ENCODE measurements at places on chromosomes 12 and 14.

GRCh38 chr12:118068445-118068844 is 7.5 kb upstream of the WSB2 start:
- DNase-seq = no peak

- no peak for DNase-seq
Measured at GRCh38 chr12:120183211-120183631, 11.3 kb downstream of the GCN1 start.

DNA sequence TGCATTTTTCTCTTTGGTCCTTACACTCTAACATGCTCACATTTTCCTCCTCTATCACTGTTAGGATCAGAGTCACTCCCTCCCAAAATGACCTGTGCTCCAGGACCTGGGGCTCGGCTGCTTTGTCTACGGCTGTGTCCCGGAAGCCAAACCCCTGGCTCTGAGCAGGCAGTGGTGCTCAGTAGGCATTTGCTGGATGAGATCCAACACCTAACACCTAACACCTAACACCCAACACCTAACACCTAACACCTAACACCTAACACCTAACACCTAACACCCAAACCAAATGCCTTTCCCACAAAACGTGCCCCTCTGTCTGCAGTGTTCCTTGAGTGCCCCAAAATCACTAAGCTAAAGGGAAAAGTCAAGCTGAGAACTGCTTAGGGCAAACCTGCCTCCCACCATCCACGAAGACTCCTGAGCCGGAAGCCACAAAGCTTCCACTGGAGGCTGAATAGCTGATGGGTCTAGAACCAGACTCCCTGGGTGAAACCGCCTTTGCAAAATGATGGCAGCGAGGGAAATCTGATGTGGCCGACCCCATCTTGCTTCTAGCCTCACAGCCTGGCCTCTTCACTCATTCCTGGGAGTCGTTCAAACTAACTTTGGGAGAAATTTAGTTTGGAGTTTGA is 29.2 kb downstream of the HSP90AA1 start:
- DNase-seq = no peak

- no peak for DNase-seq
Measured at GRCh38 chr14:51260225-51260624, 20.2 kb downstream of the TMX1 start.

GRCh38 chr12:117986705-117987469 is 18.1 kb upstream of the KSR2 start:
- DNase-seq = no peak

- no peak for DNase-seq
Measured at GRCh38 chr12:89779090-89779489, 70.5 kb upstream of the ATP2B1 start.

- DNase-seq = no peak
Measured at GRCh38 chr14:37813732-37814131, 218.3 kb downstream of the TTC6 start.

- DNase-seq = no peak
Measured at GRCh38 chr12:67818459-67818903, 169.9 kb downstream of the DYRK2 start.

- no peak for DNase-seq
Measured at GRCh38 chr12:105018776-105019175, 32.7 kb downstream of the NOPCHAP1 start.

DNA sequence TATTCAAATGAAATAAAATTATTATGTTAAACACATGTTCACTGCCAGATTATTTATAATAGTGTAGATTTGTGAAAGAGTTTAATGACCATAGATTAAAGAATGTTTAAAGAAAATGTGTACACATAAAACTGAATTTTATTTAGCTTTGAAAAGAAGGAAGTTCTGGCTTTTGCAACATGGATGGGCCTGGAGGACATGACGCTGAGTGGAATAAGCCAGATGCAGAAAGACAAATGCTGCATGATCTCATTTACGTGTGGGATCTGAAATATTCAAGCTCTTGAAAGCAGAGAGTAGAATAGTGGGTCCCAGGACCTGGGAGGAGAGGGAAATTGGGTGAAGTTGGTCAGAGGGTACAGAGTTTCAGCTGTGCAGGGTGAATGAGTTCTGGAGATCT is 1261.2 kb downstream of the TMEM121 start:
- DNase-seq = no peak

DNA sequence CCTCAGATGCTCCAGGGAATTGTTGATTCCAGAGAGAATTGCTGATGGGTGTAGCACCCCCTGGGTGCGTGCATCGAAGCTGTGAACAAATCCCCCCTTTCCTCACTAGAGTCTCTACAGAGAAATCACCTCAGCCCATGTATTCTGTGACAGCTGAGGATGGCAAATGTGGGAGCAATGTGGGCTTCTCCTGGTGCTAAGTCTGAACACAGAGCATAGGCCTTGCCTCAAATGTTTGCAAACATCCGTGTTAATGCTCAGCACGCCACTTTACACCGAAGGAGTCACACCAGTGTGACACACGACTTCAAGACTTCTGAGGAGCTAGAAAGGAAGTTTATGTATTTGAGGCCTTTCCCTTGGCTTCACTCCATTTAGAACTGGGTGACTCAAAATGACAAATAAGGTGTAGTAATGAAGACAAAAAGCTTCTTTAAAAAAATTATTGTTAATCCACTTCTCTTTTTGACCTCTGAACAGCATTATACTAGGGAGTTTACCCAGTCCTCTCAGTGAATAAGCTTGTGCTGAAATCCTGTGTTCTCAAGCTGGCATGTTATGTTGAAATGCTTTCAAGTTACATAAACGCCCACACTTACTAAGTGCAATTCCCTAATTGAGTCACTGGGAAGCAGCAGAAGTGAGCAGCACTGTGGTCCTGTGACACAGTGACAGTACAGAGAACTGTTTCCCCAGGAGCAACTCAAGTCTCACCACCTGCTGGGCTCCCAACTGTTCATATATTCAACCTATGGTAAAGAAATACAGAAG is 92.9 kb downstream of the FAR2 start:
- no peak for DNase-seq

DNA sequence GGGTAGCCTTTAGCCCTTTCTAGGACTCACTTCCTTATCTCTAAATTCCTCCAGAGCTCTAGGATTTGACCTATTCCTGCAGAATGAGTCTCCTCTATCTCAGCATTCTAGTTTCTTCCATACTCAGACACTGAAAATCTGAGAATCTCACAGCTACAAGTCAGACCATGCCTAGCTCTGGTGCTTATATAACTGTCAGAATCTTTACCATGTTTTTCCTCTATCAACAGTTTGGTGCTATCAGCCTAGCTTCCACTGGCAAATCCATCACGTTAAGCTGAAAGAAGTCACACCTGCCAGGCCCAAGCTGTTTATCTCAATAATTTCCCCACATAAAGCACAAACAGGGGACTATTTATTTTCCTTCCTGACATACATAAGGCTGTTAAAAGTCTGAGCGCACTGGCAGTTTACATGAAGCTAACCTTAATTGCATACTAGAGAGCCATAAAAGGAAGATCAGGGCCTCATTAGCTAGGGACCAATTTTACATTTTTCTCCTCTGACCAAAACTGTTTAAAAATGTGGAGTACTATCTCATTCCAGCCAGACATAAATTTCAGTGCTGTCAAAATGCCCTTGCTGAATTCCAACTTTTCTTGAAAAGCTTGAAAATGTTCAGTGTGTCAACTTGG is 270.5 kb downstream of the C12orf75 start:
- no peak for DNase-seq

- no peak for DNase-seq
Measured at GRCh38 chr12:124371366-124371765, 76.5 kb downstream of the RFLNA start.

DNA sequence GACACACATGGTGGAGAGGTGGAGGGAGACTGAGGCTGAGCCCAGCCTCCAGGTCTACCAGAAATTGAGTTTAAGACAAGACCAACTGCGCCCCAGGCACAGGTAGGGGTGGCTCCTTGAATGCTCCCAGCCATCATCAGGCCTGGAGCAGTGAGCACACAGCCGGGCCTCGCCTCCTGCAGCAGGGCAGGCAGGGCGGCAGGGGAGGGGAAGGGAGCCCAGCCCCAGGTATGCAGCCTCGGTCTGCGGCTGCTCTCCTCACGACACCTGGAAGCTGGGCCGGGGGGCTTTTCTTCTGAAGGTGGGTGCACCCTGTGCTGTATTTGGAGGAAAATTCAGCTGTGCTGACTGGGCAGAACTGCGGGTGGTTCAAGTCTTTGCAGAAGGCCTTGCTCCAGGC is 29.5 kb upstream of the TDRD9 start:
- no peak for DNase-seq

DNA sequence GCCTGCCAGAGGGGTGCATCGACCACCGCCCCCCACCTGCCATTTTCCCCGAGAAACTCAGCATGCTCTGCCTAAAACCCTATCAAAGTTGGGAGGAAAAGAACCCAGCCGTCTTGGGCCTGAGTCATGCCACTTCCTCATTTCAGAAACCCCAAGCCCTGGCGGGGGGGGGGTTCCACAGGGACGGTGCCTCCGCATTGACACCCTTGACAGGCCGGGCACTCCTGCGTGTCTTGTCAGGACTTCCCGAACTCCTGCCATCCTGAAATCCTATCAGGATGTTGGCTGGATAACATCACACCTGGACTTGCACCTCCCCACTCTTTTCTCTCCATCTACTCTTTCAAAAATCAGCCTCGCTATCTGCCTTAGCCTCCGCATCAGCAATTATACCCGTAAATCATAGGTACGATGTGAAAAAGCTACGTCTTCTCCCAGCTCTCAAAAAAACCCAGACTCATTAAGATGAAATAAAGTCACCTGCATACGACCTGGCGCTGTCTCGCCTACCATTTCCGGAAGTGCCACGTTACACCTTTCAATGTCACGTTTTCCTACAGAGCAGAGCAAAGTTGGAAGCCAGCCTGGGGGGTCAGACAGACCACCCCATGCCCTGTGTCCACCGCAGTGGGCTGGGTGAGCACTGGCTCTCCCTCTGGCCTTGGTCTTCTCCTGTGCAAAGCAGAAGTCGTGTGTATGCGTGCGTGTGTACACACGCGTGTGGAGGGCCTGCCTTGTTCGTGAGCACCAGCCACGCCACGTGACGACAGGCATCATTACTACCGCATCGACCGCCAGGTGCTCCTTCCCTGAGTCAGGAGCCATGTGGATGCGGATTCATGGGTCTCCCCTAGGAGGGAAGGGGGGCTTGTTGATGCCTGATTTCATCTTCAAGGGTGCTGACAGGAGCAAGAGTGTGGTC is 96.7 kb downstream of the RFLNA start:
- DNase-seq = peak; percentile 20

DNA sequence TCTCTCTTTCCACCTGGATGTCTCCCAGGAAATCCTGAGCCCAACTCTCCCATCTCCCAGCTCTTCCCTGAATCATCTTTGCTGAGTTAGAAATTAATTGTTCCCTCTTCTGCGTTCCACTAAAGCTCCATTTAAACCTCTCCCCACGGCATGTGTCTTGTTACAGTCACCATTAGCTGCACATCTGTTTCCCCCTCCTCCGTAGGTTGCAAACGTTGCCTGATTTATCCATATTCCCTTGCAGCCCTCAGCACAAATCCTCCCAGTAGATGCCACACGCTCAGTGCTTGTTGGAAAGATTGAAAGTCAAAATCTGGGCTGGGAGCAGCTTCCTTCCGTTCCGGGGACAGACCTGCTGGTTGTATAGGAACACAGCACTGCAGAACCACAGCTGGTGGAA is 90.4 kb downstream of the SLC24A4 start:
- DNase-seq = no peak

GRCh38 chr14:93184391-93185348 is at the start of the genes LYSET and MOAP1:
Gene LYSET (plus strand): TSS chr14:93185317. CDS start chr14:93185406, 89 bp downstream.
Gene MOAP1 (minus strand): TSS chr14:93184897. CDS start chr14:93184242, 655 bp downstream.
- DNase-seq = peak; percentile 75

DNA sequence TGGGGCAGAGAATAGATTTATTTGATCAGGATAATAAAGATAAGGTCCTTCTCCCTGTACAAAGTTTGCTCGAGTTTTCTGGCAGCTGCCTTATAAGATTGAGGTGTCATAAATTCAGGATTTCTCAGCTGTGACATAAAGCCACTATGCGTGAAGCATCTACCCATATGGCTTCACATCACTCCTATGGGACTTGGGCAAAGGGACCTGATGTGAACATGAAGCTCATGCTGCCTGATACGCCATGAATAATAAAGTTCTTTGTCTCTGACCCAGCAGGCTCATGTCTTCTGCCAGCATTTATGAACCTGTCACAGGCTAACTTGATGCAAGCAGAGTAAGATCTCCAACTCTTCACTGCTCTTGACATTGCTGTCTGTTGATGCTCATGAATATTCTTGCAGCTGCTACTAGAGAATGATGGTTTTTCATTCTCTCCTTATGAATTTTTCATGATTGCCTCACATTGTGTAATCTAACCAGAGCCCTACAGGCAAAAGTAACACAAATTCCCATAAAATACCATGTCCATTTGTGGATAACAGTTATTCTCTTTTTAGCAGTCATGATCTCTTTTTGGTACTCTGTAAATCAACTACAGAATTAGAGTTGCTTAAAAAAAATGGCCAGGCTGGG is 49.0 kb upstream of the CPNE8 start:
- no peak for DNase-seq

- no peak for DNase-seq
Measured at GRCh38 chr14:76131071-76131965, 20.4 kb upstream of the GPATCH2L start.

DNA sequence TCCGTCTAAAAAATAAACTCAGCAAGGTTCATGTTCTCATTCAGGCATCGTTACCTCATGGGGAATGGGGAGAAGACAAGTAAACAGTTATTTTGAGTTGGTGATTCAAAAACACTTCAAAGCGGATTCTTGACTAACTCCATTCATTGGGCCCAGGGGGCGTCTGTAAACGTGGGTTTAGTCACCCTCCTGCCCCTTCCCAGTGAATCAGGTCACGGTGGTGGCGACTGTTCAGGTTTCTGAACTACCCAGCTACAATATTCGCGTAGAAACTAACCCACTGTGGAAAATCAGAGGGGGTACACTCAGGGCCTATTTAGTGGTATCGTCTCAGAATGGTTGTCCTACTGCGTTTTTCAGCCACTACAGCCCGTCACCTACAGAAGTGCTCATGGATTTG is 15.2 kb downstream of the OR6S1 start:
- DNase-seq = no peak

DNA sequence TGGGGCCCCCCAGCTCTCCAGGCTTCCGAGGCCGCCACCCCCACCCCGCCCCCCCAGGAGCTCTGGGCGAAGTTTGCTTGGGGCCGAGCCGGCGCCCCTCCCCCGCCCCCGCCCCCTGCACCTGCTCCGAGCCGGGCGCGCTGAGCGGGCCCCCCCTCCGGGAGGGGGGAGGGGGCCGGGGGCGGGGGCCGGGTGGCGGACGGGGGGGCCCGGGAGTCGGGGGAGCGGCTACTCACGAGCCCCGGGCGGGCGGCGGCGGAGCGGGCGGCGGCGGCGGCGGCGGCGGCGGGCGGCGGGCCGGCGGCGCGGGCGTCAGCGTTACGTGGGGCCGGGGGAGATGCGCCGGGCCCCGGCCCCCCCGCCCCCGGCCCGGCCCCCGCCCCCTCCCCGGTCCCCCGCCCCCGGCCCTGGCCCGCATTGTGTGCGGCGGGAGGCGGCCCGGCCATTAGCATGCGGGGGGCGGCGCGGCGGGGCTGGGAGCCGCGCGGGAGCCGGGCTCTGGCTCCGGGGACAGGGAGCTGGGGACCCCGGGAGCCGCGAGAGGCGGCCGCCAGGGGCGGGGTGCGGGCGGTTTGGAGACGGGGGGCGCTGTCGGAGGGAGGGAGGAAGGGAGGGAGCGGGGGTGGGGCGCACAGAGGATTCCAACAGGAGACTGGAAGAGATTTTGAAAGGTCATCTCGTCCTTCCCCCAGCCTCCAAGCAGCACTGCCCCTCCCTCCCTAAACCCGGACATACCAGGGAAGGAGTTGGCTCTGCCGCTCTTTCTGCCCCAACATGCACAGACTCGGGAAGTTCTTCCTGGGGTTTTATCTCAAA is at the start of gene ZNF219:
ZNF219 (minus strand) TSS at position 580 of the 816 bp plus-strand sequence. CDS start 5,064 bp downstream, outside the sequence.
- no peak for DNase-seq

- no peak for DNase-seq
Measured at GRCh38 chr12:5176036-5176435, 132.4 kb downstream of the KCNA5 start.

- no peak for DNase-seq
Measured at GRCh38 chr14:77580964-77581505, 35.4 kb downstream of the SPTLC2 start.

All from stimulated activated CD8-positive, alpha-beta memory T cell treated with anti-CD3 and anti-CD28 coated beads, Interleukin-7, amount 100 ng/mL, for 24 hours (primary cell).